ENCODE measurements at places on chromosomes 3 and 15.

DNA sequence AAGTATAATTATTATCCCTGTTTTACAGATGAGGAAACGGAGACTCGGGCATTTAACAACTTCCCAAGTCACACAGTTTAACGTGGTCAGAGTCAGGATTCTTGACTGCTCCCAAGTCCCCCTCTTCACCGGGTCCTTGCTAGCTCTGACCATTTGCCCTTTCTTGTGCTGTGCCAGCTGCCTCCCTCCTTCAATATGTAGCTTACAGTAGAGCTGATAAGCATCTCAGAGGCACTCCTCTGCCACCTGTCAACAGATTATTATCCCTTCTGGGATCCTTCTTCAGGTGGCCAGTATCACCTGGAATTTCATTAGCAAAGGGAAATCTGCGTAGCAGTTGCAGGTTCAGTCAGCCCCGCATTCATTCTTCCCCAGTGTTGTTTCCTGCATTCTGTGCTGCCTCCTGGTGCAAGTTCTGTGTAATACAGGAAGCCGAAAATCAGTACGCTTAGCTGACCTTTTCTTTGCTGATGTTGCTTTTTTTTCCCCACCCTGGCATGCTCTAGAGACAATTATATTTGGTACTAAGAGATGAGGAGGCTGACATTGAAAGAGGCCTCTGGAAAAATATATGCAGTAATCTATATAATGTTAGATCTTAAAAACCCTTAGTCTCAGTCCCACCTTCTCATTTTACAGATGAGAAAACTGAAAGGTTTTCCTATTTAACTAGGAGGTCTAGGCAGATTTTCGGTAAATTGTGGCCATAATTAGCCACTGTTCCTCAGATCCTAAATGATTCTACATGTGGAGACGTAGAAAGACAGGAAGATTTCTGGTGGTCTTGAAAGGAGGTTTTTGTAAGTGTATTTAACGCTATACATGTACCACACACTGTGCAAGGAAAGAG, 24.8 kb downstream of the TMOD2 start:
- DNase-seq, result no peak

GRCh38 chr3:150059241-150059640, 88.5 kb upstream of the PFN2 start:
- DNase-seq, result no peak

DNA sequence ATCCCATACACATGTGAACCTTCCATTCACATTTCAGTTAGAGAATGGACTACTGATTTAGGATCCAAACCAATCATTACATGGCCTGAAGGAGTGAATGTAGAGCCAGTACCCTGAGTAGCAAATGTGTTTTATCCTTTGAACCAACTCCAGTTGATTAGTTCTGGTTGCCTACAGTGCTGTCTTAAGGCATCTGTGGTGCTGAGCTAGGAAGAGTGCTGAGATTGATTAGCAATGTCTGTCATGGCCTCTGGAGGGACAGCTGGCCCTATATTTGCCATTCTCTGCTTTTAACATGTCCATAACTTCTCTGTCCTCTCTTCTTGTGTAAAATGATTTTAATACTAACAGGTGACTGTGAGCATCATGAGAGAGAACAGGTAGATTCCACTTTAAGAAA, 11.1 kb downstream of the LRTM1 start:
- no peak for DNase-seq

GRCh38 chr3:192750201-192750600, 22.9 kb upstream of the FGF12 start:
- DNase-seq, result no peak

GRCh38 chr3:172190980-172191379, 151.6 kb downstream of the FNDC3B start:
- no peak for DNase-seq

GRCh38 chr15:48367483-48367882, 36.3 kb downstream of the DUT start:
- no peak for DNase-seq
